ENCODE measurements at places on chromosomes 11 and 22.

GRCh38 chr22:23772649-23773473, at the start of gene MMP11:
Gene MMP11, plus strand, starts transcription at chr22:23772849. Its CDS starts 22 bp downstream, at chr22:23772871.
- no peak for DNase-seq

- DNase-seq = no peak
These were observed 280.6 kb upstream of the ANO5 start for GRCh38 chr11:21912285-21912684.

DNA sequence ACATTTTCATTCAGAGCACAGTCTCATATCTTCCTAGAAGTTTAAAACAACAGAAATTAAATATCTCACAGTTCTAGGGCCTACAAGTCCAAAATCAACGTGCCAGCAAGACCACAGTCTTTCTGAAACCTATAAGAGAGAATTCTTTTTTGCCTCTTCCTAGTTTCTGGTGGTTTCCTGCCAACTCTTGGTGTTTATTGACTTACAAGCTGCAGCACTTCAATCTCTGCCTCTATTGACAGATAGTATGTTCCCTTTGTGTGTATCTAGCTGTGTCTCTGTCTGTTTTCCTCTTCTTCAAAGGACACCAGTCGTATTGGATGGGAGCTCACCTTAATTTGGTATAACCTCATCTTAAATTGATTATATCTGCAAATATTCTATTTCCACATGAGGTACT, 347.5 kb downstream of the DCDC1 start:
- DNase-seq = no peak

GRCh38 chr22:27378995-27379394, 422.6 kb downstream of the MN1 start:
- DNase-seq = no peak

DNA sequence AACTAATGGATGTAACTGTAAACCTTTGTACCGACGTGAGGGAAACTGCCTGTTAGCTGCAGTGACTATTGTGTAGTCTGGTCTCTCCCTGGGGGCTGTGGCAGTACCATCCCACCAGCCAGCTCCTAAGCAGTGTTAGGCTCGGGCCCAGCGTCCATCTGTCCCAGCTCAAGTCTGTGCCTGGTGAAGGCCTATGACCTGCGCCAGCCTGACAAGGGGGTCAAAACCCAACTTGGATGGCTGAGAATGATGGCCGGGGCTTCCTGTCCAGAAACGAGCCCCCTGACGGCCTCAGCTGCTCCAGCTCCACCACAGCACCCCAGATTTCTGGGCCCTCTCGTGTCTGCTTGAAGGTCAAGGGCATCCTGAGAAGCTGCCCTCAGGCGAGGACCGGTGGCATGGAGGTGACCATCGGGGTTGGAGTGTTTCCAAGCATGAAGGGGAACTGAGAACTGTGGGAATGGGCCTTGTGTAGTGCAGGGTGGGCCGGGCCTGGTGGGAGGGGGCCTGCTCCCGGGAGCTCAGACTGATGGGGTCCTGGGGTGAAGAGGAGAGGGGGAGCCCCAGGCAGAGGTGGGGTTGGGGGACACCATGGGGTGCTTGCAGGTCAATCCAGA, 14.3 kb upstream of the SPI1 start:
- DNase-seq = no peak

- DNase-seq = no peak
These were observed 39.1 kb upstream of the CREB3L1 start for GRCh38 chr11:46238078-46238966.

GRCh38 chr22:20519558-20519957, 12.1 kb downstream of the MED15 start:
- DNase-seq = no peak

- DNase-seq = no peak
These were observed 85.2 kb upstream of the SCUBE2 start for GRCh38 chr11:9176550-9176949.

DNA sequence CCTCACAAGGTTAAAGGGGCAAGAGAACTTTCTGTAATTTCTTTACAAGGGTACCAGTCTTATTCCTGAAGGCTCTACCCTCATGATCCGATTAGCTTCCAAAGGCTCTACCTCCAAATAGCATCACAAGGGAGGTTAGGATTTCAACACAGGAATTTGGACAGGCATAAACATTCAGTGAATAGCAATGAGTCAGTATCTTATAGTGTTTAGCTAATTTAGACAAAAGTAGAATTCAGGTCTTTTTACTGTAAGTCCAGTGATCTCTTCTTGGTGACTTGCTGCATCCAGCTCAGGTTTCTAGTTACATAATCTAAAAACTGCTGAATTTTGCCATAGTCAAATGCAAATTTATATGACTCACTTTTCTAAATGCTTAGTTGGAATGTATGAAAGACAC, 1995.6 kb upstream of the RAG2 start:
- no peak for DNase-seq

DNA sequence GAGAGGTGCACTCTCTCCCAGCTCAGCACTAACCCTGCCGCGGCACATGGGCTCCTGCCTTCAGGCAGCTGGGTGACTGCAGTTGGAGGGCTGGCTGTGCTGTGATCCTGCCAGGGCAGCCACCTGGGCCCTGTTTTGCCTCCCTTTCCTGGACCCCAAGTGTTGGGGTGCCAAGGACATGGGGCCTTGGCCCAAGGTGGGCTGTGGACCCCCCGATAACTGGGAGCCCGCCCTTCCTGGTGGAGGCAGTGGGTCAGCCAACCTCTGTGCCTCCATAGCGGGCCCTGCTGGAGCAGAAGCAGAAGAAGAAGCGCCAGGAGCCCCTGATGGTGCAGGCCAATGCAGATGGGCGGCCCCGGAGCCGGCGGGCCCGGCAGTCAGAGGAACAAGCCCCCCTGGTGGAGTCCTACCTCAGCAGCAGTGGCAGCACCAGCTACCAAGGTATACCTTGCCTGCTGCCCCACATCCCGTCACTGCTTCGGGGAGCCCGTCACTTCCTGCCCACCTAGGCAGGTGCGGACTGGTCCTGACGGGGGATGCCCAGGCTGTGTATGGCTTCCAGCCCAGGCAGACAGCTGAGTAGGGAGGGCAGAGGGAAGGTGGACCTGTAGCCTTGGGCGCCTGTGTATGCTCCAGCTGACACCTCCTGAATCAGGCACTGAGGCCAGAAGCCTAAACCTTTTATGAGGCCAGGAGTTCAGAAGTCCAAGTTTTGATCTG, 8.9 kb downstream of the TUB start:
- DNase-seq = no peak

GRCh38 chr11:64844330-64845128, at the start of gene CDC42BPG:
Gene CDC42BPG, minus strand, starts transcription at chr11:64844653. Its CDS starts 84 bp downstream, at chr11:64844569.
- no peak for DNase-seq

- no peak for DNase-seq
These were observed 717.4 kb downstream of the DLG2 start for GRCh38 chr11:84909740-84910139.

DNA sequence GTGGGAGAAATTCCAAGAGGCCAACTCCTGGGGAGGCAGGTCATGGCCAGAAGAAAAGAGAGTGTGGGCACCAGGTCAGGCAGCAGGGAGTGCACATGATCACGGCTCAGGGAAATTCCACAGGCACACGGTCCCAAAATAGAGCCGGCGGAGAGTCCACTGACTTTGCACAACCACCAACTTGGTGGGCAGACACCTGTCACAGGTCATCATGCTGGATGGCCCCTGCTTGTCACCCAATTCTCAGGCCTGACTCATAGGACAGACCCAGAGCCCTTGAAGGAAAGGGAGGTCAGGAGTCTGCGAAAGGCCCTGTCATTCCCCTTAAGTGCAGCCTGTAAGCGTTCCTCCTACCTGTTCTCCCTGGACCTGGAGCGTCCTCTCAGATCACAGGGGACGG, 15.8 kb downstream of the APOL2 start:
- DNase-seq = no peak

DNA sequence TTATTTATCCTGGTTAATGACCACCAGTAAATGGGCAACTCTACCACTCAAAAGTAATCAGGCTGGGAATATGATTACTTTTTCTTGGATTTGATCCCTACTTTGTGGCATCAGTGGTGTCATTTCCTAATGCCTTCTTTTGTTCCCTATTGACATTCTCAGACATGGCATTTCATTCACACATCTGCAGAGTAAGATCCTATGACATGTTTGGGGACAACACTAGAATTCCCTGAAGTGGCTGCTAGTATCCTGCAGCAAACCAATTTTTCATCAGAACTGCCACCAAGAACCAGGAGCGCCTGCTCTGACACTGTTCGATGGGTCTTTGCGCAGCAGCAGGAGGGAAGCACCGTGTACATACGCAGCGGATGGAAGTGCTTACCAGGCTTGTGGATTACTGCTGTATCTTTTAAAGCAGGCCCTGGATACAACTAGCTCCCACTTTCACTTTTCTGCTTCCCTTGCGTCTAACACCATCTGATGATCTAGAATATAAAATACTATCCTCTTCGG, 97.7 kb downstream of the LARGE2 start:
- no peak for DNase-seq

- DNase-seq = no peak
These were observed 2239.4 kb downstream of the LRRC4C start for GRCh38 chr11:39220069-39220468.

- DNase-seq = no peak
These were observed 1.8 kb downstream of the TLCD5 start for GRCh38 chr11:120326845-120327281.

- DNase-seq = no peak
These were observed 445.2 kb downstream of the NTM start for GRCh38 chr11:131815590-131815989.

- DNase-seq = no peak
These were observed 21.1 kb upstream of the CSTF3 start for GRCh38 chr11:33182246-33182878.

DNA sequence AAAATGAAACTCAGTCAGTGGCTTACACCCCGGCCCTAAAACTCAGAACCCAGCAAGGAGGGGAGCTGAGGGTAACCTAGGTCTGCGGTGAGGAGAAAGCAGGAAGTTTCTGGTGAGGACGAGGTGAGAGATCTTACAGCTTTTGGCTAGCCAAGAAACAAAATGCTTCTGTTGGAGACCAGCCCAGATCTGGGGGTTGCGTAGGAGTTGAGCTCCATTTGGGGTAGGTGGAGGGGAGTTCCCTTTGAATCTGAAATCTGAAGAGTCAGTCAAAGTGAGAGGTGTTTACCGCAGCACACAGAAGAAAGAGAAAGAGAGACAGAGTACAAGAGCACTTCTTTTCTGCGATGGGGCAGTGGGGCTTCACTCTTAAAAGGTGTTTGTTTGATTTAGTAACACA, 29.6 kb downstream of the EHF start:
- DNase-seq = no peak

GRCh38 chr11:104704146-104704830, 194.0 kb downstream of the CASP12 start:
- no peak for DNase-seq

DNA sequence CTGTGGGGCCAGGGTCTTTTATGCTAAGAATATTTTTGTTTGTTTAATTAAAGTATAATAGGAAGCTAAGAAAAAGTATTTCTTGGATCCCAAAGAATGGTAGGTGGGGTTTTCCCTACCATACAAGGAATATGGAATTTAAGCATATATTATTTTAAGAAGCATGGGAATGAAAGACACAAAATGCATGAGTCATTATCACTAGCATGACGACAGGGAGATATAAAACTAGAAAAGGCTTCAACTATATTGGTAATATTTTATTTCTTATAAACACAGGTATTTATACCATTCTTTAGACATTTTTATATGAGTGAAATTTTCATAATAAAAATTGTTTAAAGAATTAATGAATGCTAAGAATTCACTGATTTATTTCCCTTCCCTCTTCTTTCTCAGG, 39.3 kb upstream of the SOX6 start:
- DNase-seq = no peak

DNA sequence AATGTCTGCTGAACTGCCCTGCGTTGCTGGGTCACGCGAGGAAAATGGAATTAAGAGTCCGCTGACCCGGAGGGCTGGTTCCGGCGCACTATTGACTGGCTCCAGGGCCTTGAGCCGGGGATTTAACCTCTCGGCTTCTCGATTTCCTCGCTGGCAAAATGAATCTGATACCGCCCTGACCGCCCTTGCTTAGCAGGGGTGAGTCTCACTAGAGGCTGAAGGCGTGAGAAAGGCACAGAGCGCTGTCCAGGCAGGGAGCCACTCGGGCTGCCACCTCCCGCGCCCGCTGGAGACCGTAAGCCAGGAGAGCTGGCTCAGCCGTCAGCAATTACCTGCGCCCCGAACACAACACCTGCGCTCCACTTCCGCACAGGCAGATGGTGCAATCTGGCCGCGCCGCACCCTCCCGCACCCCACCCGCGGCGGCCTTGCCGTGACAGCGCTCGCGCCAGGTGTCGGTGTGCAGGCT, 65.6 kb downstream of the BUD13 start:
- no peak for DNase-seq

GRCh38 chr11:47278058-47278457, 8.1 kb downstream of the MADD start:
- DNase-seq = no peak

DNA sequence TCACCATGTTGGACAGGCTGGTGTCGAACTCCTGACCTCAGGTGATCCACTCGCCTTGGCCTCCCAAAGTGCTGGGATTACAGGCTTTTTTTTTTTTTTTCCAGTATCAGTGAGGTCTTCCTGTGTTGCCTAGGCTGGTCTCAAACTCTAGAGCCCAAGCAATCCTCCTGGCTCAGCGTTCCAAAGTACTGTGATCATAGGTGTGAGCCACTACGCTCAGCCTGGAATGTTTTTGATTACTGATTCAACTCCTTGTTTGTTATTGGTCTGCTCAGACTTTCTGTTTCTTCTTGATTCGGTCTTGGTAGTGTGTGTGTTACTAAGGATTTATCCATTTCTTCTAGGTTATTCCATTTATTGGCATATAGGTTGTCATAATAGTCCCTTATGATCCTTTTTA, 31.3 kb downstream of the NAGA start:
- no peak for DNase-seq

- no peak for DNase-seq
These were observed 66.7 kb downstream of the SYN3 start for GRCh38 chr22:32991353-32992101.

GRCh38 chr11:1558775-1559110, 13.3 kb downstream of the DUSP8 start:
- DNase-seq = no peak

- DNase-seq = no peak
These were observed 44.4 kb upstream of the BID start for GRCh38 chr22:17818649-17819048.

GRCh38 chr11:73453562-73453961, 77.4 kb downstream of the RELT start:
- no peak for DNase-seq

- DNase-seq = no peak
These were observed 12.5 kb downstream of the PATZ1 start for GRCh38 chr22:31333641-31334040.

GRCh38 chr11:111399187-111400031, 20.3 kb upstream of the POU2AF1 start:
- no peak for DNase-seq

DNA sequence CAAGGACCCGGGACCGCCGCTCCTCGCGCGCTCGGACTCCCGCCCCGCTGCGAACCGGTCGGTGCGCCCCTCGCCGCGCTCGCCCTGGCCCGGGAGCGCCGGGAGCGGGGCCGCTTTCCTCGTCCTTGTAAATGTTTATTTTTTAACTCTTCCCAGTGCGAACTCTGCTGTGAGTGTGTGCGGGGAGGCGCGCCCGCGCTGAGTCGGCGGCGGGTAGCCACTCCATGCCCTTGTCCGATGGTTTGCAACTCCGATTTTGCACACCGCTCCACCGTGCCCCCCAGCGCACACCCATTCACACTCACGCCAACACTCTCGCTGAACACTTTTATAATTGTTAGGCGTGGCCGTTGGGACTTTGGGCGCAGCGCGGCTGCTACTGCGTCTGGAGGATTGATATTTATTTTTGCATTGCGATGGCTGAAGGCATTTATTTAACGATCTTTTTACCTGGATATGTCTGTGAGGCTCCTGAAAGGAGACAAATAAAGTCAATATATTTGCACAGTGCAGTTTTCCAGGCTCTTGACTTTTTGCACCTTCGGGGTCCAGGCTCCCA, 1.0 kb downstream of the C11orf96 start:
- DNase-seq = no peak

- DNase-seq = no peak
These were observed 5.6 kb downstream of the SLC36A4 start for GRCh38 chr11:93192163-93192562.

Data from caudate nucleus (tissue), 63 donors.